LoVo (cell line): ENCODE measurements at places on chromosomes 5 and 9.

GRCh38 chr5:171201310-171201709, 107.7 kb upstream of the TLX3 start:
- DNase-seq: no peak

GRCh38 chr5:99334936-99335335, 406.1 kb upstream of the CHD1 start:
- no peak for DNase-seq

DNA sequence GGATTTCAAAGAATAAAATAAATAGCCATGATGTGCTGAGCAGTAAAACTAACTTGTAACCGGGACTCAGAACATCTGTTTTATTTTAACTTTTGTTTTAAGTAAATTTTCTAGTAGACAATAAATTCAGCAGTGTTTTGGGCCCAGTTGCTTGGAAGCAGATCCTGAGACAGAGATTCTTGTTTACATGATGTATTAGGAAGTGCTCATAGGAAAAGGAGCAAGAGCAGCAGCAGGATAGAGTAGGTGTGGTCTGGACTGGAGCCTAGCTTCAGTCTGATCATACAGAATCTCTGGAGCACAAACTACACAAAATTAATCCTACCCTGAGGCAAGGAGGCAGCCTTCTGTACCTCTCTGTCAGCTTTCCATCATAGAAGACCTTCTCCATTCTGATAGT, 139.2 kb upstream of the CCNH start:
- DNase-seq: no peak

DNA sequence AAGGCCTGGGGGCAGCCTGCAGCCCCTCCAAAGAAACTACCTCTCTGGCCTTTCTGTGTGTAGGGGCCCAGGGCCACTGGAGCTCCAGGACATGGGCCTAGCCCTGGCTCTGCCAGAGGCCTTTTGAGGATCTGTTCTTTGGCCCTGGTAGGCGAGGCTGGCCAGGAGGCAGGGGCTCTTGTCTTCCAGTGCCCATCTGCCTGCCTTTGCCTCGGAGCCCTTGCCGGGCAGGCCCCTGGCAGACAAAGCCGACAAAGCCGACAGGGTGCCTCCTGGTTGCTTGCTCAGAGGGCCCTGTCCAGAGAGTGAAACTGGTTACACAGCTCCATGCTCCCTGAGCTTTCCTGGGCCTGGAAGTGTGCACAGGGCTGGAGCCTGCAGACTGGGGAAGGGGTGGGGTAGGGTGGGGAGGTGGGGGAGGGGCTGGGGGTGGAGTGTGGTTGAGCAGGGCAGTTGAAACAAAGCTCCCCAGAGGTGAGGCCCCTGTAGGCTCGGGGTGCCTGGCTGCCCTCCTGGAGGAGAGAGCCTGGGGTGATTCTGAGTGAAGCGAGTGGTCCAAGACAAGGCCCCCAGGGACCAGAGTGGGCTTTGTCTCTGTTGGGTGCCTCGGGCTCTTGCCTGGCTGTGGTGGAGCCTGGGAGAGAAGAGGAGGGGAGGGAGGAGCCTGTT, 29.3 kb downstream of the PTPA start:
- peak; percentile 44 for DNase-seq
